ENCODE measurements at places on chromosomes 6 and 20. TPM values are rescaled to one million over a fixed set of nuclear protein-coding genes. Genes with fewer than 3 reads are reported as not detected.
A peak's percentile ranks its signal among the peaks of the same experiment; 100 is the strongest.

HSD17B8 gene
- total RNA-seq, result 22.0 TPM

DNA sequence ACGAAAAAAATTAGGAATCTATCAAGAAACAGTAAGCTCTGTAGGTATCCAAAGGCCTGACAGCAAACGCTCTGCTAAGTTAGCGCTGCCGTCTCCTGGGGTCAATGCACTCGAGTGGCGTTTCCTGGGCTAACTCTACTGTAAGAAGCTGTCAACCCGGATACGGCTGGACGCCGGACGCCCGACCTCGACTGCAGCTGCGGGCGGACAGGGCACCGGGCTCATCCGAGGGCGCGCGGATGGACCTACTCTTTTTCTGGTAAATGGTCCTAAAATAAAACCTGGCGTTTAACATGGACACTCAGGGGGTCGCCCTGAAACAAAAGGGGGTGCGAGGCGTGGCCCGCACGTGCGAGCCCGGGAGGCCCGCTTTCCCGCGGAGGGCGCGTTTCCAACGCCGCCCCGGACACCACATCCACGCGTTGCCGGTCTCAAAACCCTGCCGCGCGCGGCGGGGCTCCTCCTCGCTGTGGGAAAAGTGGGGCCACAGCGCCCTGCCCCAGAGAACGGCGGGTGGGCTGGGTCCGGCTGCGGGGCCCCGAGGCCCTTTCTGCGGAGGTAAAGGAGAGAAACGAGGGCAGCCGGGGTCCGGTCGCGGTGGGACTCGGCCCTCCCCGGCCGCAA, 537 bp downstream of the TCP1 start:
- DNase-seq, result peak; percentile 68

DNA sequence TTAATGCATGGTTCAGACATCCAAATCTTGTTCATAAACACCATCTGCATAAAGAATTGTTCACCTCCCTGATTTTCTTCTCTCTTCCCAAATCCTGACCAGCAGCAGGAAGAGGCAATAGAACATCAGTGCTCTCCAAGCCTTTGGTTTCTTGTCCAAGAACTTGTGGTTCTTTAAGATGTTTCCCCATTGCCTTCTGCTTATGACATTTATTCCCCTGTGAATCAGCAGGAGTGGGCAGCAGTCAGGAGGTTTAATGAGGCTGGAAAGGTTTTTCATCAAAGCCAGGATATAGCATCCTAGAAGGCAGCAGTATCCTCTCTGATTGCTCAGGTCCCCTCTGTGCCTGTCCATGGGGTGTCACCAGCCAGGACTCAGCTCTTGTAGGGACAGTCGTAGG, 5.3 kb downstream of the HDDC2 start:
- DNase-seq, result no peak

GRCh38 chr6:31927242-31927862, at the start of gene C2:
TSS of gene C2 (plus strand) at chr6:31927717. CDS start at chr6:31927753, 36 bp downstream.
- no peak for DNase-seq

GRCh38 chr20:2108987-2109386, 7.4 kb downstream of the STK35 start:
- DNase-seq, result no peak

PSORS1C2 gene
- not detected for total RNA-seq

DNA sequence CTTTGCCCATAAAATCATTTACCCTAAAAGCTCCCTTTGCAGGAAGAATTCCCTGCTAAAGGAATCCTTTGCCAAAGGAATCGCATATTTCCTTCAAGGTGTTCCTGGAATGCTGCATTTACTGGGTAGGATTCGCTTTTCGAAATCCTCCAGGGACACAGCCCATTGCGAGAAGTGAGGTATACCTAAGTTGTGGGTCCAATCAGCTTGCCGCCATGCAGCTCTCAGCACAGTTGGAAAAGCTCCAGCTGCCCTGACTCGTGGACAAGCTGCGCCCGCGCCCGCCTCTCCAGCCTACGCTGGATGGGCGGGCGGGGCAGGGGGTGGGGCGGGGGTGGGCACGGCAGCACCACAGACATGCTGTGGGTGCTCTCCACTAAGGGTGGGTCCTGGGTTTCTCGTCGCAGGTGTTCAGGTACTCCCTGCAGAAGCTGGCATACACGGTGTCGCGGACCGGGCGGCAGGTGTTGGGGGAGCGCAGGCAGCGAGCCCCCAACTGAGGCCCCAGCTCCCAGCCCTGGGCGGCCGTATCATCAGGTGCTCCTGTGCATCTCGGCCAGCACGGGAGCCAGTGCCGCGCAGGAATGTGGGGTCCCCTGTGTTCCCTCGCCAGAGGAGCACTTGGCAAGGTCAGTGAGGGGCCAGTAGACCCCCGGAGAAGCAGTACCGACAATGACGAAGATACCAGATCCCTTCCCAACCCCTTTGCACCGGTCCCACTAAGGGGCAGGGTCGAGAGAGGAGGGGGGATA, 1.4 kb downstream of the NNAT start:
- DNase-seq, result no peak

DNA sequence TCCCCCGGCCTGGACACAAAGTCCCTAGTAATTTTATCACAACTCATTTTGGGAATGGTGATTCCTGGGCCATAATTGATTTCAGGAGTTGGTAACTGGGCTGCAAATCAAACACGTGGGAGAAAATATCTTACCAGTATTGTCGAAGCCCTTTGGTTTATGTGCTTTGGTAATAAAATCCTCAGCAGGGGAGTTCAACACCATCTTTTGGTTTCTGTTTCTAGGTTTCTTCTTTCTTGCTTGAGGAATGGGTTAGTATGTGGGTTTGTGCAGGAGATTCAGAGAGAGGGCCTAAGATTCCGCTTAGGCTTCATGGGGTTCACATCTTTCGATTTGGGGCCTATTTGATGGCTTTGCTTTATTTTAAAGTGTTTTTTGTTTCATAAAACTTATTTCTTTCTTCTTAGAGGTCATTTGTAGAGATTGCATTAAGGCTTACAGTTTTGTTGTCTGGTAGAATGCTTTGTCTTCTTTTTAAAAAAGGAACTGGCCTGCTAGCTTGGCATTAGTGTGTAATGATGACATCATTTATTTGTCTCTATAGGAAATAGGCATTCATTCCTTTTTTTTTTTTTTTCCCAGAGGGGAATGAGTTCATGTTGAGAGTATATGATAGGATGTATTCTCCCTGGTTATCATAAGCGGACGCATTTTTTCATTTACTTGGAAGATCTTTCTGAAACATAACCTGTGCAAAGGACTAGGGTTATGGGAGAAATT, 45.8 kb downstream of the CYP24A1 start:
- no peak for DNase-seq

DNA sequence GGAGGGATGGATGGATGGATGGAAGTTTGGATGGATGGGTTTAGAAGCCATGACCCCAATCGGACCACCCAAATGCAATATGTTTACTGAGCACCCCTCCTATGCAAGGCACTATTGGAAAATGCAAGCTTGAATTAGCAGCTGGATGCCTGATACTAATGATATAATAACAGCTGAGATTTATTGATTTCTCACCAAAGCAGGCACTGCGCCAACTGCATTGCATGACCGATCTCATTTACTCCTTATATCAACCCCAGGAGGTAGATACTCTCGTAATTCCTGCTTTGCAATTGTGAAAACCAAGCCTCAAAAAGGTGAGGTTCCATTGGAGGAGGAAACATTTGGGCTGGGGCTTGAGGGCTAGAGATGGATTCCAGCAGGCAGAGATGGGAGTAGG, 89.7 kb downstream of the KCNB1 start:
- DNase-seq, result no peak

DNA sequence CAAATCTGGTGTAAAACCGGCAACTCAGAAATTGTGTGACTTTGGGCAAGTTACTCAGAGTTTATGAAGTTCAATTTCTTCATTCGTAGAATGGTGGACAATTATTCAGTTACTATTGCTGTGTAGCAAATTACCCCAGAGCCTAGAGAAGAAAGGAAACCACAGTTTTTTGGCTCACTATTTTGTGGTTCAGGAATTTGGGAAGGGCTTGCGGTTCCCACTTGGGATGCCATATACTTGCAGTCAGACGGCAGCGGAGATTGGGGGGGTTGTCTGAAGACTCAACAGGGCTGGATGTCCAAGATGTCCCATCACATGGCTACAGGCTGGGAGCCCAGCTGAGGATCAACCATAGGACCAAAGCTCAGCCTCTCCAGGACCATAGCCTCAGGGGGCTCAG, 108.1 kb downstream of the PCSK2 start:
- no peak for DNase-seq

- peak; percentile 91 for DNase-seq
These were observed 78.4 kb downstream of the GMPR start for GRCh38 chr6:16316741-16317251.

PSMA7 gene
- total RNA-seq, result 431 TPM

DNA sequence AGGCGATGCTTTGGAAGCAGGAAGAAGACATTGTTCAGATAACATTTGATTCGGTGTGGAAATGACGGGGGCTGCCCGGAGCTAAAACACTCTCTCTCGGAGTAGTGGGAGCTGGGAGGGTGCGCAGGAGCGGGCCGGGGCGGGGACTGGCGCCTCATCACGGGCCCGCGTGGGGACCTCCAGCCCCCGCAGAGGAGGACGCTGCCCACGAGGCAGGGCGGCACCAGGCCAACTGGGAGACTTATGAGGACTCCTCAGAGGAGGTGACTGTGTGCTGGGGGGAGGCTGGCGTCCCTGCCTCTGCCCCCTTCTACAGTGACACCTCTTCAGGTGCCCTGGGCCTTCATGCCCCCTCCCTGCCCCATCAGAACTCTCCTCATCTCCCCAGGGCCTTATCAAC, 15.2 kb downstream of the DDO start:
- no peak for DNase-seq

CCR6 gene
- not detected for total RNA-seq

- DNase-seq, result no peak
These were observed 7.0 kb downstream of the SERAC1 start for GRCh38 chr6:158160932-158161539.

GRCh38 chr6:53029761-53030160, 34.7 kb upstream of the GSTA4 start:
- DNase-seq, result no peak

DNA sequence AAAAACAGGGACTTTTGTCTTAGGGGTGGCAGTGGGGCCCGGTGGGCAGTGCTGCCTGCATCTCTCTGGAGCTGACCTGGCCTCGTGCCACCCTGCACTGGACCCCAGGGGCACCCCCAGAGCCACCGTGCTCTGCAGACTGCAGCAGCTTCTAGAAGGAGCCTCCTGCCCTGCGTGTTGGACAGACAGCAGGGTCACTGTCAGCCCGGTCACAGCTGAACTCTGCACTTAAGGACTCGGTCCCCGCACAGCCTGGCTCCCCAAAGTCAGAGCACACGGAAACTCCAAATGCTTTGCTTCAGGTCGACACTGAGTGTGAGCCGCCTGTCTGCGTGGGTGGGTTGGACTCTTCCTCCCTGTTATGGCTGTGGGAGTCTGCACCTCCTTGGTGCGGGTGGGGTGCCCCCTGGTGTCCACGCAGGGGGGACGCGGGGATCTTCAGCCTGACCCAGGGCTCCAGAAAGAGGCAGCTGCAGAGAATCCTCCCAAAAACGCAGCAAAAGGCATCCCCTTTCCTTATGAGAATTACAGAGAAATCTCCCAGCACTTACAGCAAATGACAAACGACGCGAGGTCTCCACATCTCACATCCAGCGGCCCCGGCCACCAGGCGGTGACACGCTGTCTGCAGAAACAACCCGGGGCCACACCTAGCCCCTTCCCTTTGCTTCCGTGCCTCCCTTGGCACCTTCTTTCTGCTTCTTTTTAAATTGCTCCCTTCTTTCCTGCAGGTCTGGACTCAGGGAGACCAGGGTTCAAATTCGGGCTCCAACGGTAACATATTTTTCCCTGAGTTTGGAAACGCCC, 36.3 kb upstream of the DACT2 start:
- peak; percentile 83 for DNase-seq

ASIP gene
- total RNA-seq, result not detected

GRCh38 chr20:2059411-2059810, 42.2 kb upstream of the STK35 start:
- DNase-seq, result no peak

GRCh38 chr6:35600659-35601125, 88.0 kb upstream of the TULP1 start:
- no peak for DNase-seq

RAMACL gene
- total RNA-seq, result 0.11 TPM

OR2H2 gene
- not detected for total RNA-seq

DNA sequence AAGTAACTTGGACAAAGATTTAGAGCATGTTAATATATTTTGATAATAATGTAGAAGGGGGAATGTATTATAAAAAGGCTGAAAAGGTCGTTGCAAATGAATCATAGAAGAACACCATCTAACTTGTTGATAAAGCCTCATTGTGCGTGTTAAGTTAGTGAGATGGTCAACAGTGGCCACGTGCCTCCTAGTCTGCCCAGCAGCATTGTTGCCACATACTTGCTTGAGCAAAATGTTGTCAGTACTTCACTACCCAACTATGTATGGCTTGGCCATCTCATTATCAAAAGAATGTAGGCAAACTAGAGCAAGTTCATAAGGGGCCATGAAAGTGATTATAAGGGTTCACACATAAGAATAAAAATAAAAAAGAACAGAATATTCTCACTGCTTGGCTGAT, 84.6 kb downstream of the PHACTR1 start:
- DNase-seq, result no peak

DNA sequence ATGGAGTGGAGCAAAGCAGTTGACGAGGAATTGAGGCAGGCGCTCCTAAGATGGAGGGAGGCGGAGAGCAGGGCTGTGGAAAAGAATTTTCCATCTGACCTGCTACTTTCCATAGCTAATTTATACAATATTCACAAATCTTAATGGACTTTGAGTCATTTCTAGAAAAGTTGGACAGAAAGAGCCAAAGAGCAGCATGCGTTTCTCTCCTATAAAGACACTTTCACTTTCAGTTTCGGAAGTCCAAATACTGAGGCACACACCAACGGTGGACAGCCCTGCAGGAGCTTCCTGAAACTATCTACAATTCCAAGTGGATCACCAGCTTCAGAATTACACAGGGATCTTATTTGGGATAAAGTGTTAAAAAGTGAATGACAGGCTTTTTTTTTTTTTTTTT, 43.5 kb downstream of the PANK2 start:
- DNase-seq, result no peak

DNA sequence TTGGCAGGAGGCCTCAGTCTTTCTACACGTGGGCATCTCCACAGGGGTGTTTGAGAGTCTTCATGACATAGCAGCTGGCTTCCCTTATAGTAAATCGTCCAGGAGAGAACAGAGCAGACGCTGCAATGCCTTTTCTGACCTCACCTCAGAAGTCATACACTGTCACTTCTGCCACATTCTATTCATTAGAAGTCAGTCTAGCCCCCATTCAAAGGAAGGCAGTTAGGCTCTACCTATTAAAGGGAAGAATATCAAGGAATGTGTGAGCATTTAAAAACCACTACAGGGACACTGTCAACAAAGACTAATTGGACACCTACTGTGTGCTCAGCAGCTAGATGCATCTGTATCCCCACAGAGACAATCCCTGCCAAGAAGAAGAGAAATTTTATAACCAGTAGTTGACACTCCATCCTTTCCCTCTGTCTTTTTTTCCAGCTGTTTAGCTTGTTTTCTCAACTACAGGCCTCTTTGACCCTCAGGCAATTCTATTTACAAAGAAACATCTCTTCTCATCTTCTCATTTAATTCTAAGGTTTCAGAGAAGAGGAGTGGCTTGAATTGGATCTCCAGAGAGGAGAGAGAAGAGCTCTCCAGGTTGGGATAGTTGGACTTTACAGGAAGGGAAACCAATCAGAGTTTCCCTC, 18.6 kb downstream of the ARMC12 start:
- DNase-seq, result no peak

CRISP2 gene
- not detected for total RNA-seq
